ENCODE measurements at places on chromosomes 3 and 15. TPM values are rescaled to one million over a fixed set of nuclear protein-coding genes. Genes with fewer than 3 reads are reported as not detected.

DNA sequence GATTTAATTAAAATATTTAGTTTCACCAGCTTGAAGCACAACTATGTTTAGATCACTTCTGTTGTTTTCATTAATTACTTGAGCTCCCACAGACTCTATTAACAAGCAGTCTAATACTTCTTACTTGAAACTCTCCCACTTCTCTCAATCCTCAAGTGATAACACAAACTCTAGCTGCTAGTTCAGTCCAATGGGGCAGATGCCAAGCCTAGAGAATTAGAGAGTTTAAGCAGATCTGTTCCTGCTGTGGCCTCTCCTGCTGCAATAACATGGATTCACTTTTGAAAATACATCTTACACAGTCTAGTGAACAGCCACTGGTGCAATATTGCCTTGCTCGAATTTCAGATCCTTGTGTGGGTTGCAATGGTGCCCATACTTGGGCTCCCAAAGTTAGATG, 566.4 kb upstream of the SGO1 start:
- H3K36me3 ChIP-seq: no peaks in the 10 kb centered on the region
- H3K27ac ChIP-seq: no peak overlapping the region
- DNase-seq: no peak
- H3K4me3 ChIP-seq: no peak overlapping the region

GRCh38 chr3:100850701-100851100, 141.4 kb downstream of the TFG start:
- H3K4me1 ChIP-seq: no peaks in the 10 kb centered on the region
- H3K4me3 ChIP-seq: no peak overlapping the region
- H3K36me3 ChIP-seq: no peaks in the 10 kb centered on the region
- no peak for DNase-seq

- no peak overlapping the region for H3K4me3 ChIP-seq
- no peaks in the 10 kb centered on the region for H3K27me3 ChIP-seq
- H3K27ac ChIP-seq: no peak overlapping the region
- no peaks in the 10 kb centered on the region for H3K4me1 ChIP-seq
- DNase-seq: no peak
These were observed 84.1 kb upstream of the KLHL25 start for GRCh38 chr15:85878828-85879225.

DNA sequence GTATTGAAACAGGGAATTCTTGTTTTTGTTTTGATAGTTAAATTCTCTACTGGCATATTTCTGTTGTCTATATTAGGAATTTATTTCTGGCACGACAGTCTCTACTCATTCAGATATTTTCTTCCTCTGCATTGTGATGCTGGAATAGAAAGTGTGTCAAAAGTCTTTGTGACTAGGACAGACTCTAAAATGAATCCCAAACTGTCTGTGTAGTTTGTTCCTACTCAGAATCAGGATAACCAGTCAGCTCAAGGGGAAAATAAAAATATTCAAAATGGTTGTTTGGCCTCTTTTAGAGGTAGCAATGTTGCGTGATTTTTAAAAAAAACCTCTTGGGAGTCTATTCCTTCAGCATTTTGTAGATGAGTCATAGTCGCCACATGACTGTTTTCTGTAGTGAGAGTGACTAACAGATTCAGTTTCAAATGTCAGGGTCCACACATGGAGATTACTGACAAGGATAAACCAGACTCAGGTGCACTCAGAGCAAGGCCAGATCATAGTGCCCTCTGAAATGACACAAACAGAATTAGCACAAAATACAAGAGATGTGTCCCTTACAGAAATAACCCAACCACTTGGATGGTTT, 13.1 kb downstream of the SLC7A14 start:
- no peak overlapping the region for H3K4me3 ChIP-seq
- H3K36me3 ChIP-seq: 0 out of 2 replicates have a peak, but pooled peaks cover 2% of the 10 kb centered on the region
- no peak overlapping the region for H3K27ac ChIP-seq
- no peaks in the 10 kb centered on the region for H3K4me1 ChIP-seq
- no peaks in the 10 kb centered on the region for H3K27me3 ChIP-seq

GRCh38 chr3:54131890-54132289, 9.5 kb downstream of the CACNA2D3 start:
- no peak for DNase-seq
- no peak overlapping the region for H3K27ac ChIP-seq
- no peak overlapping the region for H3K4me3 ChIP-seq

DNA sequence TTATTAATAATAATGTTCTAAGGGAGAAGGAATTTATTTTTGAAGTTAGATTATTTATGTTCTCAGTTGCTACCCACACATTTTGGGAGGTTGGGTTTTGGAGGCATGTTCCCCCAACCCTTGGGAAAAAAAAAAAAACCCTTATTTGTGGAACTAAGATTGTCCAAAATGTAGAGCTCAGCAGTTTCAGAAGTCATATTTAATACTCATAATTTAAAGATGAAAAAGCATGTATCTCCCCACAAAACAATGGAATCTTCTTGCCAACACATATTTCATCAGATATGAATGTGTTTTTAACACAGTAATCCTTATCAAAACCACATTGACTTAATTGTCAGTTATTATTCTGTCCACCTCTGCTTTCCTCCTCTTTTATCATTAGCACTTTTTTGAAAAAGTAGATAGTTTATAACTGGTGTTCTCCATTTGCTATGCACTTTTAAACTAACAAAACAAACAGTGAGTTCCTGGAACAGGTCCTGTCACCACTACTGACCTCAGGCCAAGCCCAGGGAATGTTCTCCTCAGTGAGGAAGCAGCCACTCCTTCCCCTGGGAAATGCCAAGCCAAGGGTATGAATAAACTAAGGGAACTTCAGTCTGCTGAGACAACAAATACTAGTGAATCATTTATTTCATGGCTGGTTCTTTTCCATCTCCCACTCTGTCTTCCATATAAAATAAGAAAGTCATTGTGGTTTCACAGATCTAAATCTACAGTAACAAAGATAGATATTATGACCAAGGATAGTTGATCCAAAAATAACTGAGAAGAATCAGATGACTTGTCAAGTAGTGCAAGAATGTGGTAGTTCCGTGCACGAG, 414.4 kb upstream of the ALCAM start:
- H3K27me3 ChIP-seq: no peaks in the 10 kb centered on the region
- no peak for DNase-seq
- no peak overlapping the region for H3K27ac ChIP-seq
- H3K4me1 ChIP-seq: no peaks in the 10 kb centered on the region
- peaks cover 4% of the 10 kb centered on the region for H3K36me3 ChIP-seq

GOLGA8T gene
- total RNA-seq: 0.53 TPM

GRCh38 chr15:41487802-41488201, 5.9 kb upstream of the ITPKA start:
- DNase-seq: no peak
- H3K36me3 ChIP-seq: no peaks in the 10 kb centered on the region
- H3K27me3 ChIP-seq: peaks cover 18% of the 10 kb centered on the region
- H3K4me1 ChIP-seq: no peaks in the 10 kb centered on the region
- no peak overlapping the region for H3K27ac ChIP-seq

Data from H9 (cell line).